ENCODE measurements at places on chromosomes 1 and 21.

GRCh38 chr1:3837200-3837599 lies 19.8 kb downstream of the CEP104 start:
- DNase-seq: no peak

DNA sequence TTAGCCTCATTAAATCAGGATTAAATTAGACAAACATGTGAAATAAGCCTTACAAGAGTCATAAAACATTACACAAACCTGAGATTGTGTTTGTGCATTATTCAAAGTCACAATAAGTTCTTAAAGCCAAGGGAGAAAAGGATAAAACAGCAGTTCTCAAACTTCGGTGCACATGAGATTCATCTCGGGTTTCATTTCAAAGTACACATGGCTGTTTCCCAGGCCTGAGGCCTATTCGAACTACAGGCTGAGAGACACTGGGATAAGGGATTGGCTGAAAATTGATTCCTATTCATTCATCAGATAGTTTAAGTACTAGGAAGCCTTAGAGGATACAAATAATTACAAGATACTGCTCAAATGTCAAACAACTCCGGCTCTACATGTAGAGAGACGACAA lies 35.9 kb upstream of the PROX1 start:
- DNase-seq: no peak

DNA sequence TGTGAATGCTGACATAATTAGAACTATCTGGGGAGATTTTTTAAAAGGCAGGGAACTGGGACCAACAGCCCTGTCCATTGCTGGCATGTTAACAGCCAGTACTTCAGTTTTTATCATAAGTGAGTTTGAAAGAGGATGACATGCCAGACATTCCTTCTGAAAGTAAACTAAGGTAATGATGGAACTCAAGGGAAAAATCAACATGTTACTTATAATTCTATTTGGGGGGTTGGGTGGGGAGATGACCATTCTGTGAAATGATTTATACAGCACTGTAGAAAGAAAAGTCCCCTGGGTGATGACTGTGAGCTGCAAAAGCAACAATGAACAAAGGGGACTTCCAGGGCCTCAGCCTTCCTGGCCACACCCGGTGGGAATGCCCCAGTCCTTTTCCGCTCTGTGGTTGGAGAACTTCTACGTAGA lies 5.4 kb upstream of the LAMC2 start:
- DNase-seq: peak; percentile 57

GRCh38 chr21:42089093-42089631 lies 18.0 kb downstream of the UMODL1 start:
- DNase-seq: no peak

GRCh38 chr1:32939655-32940371 lies 24.8 kb downstream of the RNF19B start:
- DNase-seq: no peak

GRCh38 chr1:183879494-183879893 lies 74.6 kb downstream of the RGL1 start:
- no peak for DNase-seq

- no peak for DNase-seq
These were observed 39.7 kb downstream of the LRRC8C start for GRCh38 chr1:89672489-89673183.

- DNase-seq: no peak
These were observed 114.5 kb upstream of the C1orf21 start for GRCh38 chr1:184272175-184272866.

GRCh38 chr1:42777852-42778251 lies 6.9 kb upstream of the TMEM269 start:
- no peak for DNase-seq

DNA sequence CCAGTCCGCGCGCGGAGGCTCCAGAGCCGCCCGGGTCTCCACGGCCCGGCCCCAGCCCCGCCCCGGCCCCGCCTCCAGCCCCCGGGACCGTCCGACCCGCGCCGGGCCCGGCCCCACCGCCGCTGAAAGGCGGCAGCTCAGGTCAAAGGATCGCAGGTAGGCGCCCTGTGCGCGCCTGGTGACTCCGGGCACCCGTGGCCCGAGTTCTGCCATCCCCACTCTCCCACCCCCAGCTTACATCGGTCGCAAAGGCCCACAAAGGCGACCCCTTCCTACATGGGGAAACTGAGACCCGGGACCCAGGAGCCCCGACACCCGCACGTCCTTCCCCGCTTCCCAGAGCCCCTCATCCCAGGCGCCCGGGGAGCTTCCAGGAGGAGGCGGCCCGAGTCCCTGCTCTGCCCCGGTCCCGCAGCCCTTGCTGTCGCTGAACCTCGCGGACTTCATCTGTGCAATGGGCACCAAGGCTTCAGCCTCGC lies at the start of gene TMEM200B:
Gene TMEM200B (minus strand): TSS at position 17 of the 479 bp plus-strand sequence. CDS start 2,075 bp downstream, outside the sequence.
- DNase-seq: no peak

GRCh38 chr1:207619871-207620542 lies 24.9 kb upstream of the CR1L start:
- DNase-seq: peak; percentile 19

- no peak for DNase-seq
These were observed 360.7 kb downstream of the PTBP2 start for GRCh38 chr1:97082160-97082848.

- no peak for DNase-seq
These were observed 243.4 kb downstream of the TRABD2B start for GRCh38 chr1:47753808-47754207.

DNA sequence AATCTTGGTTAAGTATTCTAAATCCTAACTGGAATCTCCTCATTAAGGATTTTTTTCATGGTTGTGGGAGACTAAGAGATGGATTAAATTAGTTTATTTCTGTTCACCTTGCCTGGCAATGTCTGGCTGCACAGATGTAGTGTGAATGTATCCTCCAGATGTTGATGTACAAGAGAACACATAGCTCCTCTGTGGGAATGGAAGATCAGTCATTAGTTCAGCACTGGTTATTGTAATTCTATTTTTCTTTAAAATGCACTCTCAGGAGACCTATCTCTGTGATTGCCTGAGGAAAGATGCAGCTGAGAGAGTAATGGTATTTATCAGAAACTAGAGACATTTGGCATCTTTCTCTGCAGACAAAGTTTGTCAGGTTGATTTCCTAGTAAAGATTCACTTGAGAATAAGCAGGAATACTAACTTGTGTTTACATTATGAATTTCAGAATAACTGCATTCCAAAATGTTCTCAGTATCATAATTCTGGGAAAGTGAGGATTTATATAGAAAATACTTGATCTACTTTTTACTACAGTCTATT lies 178.6 kb downstream of the GIPC2 start:
- no peak for DNase-seq

- no peak for DNase-seq
These were observed 3.8 kb downstream of the DNASE2B start for GRCh38 chr1:84402060-84402459.

GRCh38 chr1:205348554-205349487 lies 7.9 kb downstream of the KLHDC8A start:
- DNase-seq: no peak

- no peak for DNase-seq
These were observed 724.6 kb upstream of the ADAMTS5 start for GRCh38 chr21:27691516-27691915.

DNA sequence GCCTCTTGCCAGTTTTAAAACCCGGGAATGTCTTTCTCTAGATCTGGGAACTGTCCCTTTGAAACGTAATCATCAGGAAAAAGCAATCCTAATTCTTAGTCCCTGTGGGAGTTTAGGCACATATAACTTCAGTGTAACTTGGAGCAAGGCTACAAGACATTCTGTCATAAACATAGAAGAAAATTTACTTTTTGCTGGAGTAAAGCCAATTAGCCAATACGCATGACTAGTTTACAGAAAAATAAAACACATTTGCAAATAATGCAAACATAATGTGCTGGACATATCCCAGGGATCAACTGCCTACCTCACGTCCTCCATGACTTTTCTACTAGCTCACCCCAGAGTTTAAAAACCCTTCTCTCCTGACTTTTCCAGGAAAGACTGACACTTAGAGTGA lies 970.6 kb downstream of the MRPL39 start:
- no peak for DNase-seq

DNA sequence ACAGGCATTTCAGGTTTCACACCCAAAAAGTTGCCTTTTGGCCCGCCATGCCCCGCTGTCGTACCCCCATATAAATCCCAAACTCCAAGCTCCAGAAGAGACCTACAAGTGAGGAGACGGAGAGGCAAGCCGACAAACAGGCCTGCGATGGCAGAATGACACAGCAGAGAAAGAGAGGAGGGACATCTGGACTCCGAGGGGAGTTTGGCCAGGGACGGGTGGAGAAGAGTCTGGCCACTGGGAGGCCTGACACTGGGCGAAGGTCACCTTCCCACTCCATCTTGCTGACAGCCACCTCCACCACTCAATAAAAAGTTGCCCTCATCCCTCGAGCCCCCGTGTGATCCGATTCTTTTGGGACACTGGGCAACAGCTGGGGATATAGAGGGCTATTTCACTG lies 1.9 kb upstream of the CFH start:
- no peak for DNase-seq
